Left ventricle myocardium superior (tissue), 1 donor: ENCODE measurements at places on chromosomes 6 and 20.

DNA sequence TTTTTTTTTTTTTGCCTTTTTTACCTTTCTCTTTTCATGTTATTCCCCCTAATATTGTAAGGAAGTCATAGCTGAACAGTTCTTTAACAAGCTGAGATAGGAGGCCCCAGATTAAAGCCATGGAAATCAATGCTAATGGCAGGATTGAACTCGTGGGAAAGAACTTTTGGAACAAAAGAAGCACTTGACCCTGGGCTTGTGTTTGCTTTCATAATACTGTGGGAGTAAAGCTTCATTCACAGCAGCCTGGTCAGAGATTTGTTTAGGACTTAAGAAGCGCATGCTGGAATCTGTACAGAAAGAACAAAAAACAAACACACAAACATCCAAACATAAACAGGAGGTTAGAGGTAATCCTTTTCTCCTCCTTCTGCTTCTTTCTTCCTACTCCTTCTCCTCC, 5.1 kb downstream of the HEY2 start:
- DNase-seq = no peak

DNA sequence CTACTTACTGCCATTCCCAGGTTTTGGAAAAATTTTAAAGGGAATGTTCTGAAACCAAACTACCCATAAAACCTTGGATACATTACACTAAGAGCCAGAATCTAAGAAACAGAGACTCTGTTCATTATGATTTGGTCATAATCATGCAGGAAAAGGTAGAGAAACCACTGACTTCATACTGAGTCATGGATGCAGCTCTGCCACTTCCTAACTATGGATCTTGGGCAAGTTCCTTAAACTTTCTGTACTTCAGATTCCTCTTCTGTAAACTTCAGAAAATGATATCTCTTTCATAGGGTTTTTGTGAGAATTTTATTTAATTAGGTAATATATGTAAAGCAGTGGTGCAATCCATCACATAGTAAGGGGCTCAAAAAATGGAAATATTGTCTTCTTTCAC, 20.0 kb downstream of the PLA2G7 start:
- no peak for DNase-seq

GRCh38 chr20:24487648-24488047, 18.2 kb downstream of the SYNDIG1 start:
- no peak for DNase-seq

GRCh38 chr20:10216146-10216791, 2.4 kb upstream of the SNAP25 start:
- no peak for DNase-seq

GRCh38 chr20:1696521-1697209, 39.1 kb upstream of the SIRPG start:
- no peak for DNase-seq
